ENCODE measurements at places on chromosomes 13 and 19.
A peak's percentile ranks its signal among the peaks of the same experiment; 100 is the strongest.

GRCh38 chr13:56352361-56352760 lies 788.4 kb upstream of the PRR20A start:
- DNase-seq, result no peak

GRCh38 chr13:102017248-102017647 lies 384.6 kb downstream of the FGF14 start:
- no peak for DNase-seq

- DNase-seq, result no peak
Observed at GRCh38 chr19:13807421-13808021, 12.3 kb downstream of the ZSWIM4 start.

GRCh38 chr13:106498158-106498557 lies 37.3 kb downstream of the EFNB2 start:
- DNase-seq, result no peak

DNA sequence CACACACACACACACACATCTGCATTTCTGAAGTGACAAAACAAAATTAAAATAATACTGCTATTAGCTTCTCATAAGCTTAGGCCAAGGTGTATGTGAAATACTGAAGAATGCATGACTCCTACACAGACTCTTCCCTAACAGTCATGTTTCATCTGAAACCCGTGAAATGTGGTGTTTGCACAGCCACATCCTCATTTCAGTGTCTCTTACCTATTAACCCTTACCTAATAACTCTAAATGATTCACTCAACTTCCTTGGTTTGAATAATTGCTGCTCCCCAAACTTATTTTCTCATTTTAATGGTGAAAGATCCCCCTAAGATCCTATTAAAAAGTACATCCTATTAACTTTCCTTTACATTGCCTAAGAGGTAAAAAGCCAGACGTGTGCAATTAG lies 117.6 kb downstream of the MIPEP start:
- no peak for DNase-seq

- peak; percentile 31 for DNase-seq
Observed at GRCh38 chr19:40466219-40466984, 399 bp upstream of the SPTBN4 start.

GRCh38 chr19:2722541-2723344 lies 1.6 kb upstream of the DIRAS1 start:
- DNase-seq, result no peak

DNA sequence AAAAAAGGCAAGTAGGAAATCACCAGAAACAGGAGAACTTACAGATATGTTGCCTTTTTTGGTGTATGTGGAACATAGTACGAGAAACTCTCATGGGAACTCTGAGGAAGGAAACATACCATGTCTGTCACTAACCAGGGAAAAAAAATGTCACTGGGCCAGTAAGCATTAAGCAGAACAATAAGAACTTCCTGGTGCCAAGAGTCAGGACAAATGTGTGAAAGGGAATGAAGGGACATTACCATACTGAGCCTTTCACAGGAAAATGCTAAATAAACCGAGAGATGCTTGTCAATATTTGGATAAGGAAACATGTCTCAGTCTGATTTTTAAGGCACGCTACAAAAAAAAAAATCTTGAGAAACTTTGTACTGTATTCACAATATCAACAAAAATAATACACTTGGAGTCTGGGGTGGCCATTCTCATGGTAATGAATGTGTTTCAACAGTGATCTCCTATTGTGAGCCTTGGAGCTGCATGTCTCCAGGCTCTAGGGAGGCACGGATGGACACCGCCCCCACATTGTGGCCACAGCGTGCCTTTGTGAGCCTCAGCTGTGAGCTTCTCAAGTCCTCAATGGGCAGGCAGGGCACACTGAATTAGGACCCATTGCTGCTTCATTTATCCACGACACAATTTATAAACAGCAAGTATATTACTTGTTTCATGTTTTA lies 113.0 kb upstream of the ARGLU1 start:
- DNase-seq, result no peak

DNA sequence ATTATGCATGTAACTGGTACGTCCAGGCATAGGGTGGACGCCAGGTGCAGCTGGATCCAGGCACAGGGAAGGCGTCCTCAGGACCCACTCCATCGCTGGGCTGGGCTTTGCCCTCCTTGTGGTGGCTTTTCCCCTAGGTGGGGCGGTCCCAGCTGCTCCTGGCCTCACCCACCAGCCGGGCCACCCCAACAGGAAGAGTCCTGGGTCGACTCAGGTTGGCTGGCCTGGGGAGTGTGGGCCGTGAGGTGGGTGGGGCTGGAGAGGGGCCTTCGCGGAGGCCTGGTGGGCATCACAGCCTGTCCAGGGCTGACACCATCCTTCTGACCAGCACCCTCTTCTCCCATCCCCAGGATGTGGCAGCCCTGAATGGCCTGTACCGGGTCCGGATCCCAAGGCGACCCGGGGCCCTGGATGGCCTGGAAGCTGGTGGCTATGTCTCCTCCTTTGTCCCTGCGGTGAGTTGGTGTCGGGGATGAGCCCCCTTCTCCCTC lies 3.2 kb upstream of the GARIN5A start:
- no peak for DNase-seq

- DNase-seq, result peak; percentile 64
Observed at GRCh38 chr19:30784850-30785457, 412.8 kb downstream of the ZNF536 start.

DNA sequence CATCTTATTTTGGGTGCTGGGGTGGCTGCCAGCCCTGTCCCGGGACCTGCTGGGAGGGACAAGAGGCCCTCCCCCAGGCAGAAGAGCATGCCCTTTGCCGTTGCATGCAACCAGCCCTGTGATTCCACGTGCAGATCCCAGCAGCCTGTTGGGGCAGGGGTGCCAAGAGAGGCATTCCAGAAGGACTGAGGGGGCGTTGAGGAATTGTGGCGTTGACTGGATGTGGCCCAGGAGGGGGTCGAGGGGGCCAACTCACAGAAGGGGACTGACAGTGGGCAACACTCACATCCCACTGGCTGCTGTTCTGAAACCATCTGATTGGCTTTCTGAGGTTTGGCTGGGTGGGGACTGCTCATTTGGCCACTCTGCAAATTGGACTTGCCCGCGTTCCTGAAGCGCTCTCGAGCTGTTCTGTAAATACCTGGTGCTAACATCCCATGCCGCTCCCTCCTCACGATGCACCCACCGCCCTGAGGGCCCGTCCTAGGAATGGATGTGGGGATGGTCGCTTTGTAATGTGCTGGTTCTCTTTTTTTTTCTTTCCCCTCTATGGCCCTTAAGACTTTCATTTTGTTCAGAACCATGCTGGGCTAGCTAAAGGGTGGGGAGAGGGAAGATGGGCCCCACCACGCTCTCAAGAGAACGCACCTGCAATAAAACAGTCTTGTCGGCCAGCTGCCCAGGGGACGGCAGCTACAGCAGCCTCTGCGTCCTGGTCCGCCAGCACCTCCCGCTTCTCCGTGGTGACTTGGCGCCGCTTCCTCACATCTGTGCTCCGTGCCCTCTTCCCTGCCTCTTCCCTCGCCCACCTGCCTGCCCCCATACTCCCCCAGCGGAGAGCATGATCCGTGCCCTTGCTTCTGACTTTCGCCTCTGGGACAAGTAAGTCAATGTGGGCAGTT lies 8.6 kb downstream of the CALM3 start:
- no peak for DNase-seq

GRCh38 chr13:78958006-78958405 lies 299.1 kb upstream of the OBI1 start:
- DNase-seq, result no peak

DNA sequence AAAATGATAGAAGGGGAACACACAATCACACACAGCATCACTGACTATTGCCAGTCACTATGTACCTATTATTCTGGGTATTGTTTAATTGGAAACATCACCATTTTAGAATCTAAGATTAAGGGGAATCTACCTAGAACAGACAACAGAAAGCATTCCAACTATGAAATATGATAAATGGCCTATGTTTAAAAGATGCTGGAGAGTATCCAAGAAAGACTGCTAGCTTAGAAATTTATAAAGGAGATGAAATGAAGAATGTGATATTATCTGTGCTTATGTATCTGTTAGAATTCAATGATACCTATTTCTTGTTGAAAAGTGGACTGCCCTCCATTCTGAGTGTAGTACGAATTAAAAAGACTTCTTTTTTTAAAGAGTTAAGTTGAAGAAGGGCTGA lies 50.5 kb downstream of the KCNRG start:
- DNase-seq, result no peak

- no peak for DNase-seq
Observed at GRCh38 chr19:46901701-46902401, 41.1 kb downstream of the ARHGAP35 start.

- peak; percentile 33 for DNase-seq
Observed at GRCh38 chr19:16327501-16327900, 2.9 kb downstream of the KLF2 start.

DNA sequence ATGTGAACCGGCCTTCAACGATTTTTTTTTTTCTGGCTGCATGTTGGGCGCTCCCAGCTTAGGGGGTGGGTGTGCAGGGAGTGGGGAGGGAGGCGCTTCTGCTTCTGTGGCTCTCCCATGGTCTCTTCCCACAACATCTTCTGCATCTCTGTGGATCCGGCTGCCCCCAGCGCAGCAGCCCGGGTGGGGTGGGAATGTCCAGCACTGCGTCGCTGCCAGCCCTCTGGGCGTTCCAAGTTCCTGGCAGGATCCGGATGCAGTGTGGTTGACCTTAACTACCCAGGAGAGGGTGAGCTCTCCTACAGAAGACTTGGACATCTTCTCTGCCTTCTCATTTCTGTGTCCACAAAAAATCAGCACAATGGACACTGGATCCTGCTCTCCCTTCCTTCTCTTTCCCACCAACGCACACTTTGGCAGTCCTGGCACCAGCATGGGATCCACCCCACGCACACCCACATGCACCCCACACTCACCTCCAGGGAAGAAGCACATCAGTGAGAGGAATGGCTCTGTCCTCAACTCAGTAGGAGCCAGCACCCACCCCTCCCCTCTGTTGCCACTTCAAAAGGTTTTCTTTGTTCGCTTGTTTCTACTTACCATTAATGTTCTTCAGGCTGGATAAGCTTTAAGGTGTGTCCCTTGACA lies 177.3 kb downstream of the COL4A1 start:
- DNase-seq, result no peak

DNA sequence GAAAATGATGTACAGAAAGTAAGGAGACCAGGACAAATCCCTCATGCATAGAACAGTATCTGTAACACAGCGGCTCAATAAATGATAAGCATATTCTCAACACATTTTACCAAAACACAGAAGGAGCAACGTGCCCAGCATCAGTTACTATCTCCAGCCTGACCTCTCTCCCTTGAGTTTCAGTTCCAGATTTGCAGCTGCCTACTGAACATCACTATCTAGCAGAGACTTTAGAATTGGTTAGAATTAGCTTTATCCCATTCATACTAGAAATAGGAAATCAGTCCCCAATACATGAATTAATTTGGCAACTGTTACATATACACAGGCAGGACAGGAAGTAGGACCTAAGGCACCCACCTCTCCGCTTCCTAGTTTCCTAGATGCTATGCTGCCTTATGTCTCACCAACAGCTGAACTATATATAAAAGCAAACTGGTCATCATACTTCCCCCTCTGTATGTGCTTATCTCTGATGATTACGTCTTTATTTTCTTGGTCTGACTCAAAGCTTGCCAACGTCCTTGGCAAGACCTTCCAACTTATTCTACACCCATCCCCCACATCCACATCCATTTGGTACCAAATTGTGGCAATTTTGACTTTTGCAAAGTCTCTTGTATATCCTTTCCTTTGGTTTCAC lies 61.1 kb downstream of the SACS start:
- no peak for DNase-seq

- no peak for DNase-seq
Observed at GRCh38 chr13:44853641-44854040, 135.6 kb downstream of the NUFIP1 start.

- DNase-seq, result peak; percentile 81
Observed at GRCh38 chr13:40789275-40790153, at the start of gene SLC25A15. SLC25A15 (plus strand) TSS chr13:40789611; CDS start chr13:40793227, 3,616 bp downstream.

- DNase-seq, result peak; percentile 95
Observed at GRCh38 chr19:510606-511100, 3.4 kb downstream of the TPGS1 start.

GRCh38 chr19:45082170-45082569 lies 3.1 kb downstream of the GEMIN7 start:
- no peak for DNase-seq

GRCh38 chr19:1503925-1504773 lies 8.7 kb downstream of the ADAMTSL5 start:
- DNase-seq, result no peak

GRCh38 chr19:44002212-44002565 lies 568 bp upstream of the ZNF230 start:
- no peak for DNase-seq

- no peak for DNase-seq
Observed at GRCh38 chr13:31538067-31539042, 201.0 kb upstream of the RXFP2 start.

DNA sequence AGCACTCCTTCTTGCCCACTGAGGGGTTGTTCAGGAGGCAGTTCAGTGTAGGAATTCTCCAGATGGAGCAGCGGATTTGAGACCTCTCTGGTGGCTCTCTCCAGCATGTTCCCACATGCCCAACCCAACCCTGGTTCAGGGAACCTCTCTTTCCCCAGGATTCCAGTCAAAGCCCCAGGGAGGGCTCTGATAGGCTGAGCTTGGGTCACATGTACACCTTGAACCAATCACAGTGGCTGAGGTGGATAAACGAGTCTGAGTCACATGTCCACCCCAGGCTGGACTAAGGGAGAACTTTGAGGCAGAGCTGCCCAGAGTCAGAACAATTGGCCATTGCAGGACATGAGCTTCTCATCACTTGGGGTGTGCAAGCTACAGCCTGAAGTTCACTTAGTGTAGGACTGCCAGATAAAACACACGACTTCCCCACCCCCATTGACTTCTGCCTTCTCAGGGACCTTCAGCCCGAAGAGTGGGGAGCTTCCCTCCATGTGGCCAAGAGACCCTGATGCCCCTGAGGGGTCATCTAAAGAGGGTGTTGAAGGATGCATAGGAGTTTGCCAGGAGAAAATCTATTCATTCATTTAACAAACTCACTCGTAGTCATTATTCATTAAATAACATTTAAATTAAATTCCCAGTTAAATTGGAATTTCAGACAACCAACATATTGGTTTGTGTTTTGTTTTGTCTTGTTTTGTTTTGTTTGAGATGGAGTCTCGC lies 4.0 kb upstream of the MAST3 start:
- DNase-seq, result no peak

GRCh38 chr13:59319276-59319675 lies 844.5 kb downstream of the DIAPH3 start:
- DNase-seq, result no peak

DNA sequence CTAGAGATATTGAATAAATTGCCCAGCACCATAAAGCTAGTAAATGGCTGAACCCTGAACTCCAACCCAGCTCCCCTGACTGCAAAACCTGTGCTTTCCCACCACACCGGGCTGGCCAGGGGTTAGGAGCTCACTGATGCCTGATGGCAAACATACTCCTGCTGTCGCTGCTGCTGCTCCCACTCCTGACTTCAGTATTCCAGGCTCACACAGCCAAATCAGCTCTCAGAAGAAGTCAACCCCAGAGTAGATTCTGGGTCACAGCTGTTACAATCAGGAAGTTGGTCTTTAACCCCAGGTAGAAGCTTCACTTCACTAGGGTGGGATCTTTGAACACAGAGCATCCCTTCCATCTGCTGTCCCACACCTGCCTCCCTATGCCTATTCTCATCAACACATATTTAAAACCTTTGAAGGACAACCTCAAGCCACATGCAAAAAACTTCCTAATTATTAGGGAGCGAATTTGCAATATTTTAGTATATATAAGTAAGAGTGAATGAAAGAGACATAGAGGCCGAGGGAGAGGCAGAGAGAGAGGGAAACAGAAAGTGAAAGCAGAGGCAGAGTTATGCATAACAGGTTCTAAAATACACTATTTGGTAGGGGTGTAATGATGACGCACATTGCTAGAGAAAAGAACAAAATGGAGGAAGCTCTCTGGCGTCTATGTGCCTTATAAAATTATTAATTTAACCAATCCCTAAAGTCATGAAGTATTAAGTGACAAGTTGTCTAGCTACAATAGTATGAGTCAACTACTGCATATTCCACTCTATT lies 99.4 kb upstream of the SERP2 start:
- DNase-seq, result peak; percentile 35
